ENCODE measurements at places on chromosomes 4 and X.

DNA sequence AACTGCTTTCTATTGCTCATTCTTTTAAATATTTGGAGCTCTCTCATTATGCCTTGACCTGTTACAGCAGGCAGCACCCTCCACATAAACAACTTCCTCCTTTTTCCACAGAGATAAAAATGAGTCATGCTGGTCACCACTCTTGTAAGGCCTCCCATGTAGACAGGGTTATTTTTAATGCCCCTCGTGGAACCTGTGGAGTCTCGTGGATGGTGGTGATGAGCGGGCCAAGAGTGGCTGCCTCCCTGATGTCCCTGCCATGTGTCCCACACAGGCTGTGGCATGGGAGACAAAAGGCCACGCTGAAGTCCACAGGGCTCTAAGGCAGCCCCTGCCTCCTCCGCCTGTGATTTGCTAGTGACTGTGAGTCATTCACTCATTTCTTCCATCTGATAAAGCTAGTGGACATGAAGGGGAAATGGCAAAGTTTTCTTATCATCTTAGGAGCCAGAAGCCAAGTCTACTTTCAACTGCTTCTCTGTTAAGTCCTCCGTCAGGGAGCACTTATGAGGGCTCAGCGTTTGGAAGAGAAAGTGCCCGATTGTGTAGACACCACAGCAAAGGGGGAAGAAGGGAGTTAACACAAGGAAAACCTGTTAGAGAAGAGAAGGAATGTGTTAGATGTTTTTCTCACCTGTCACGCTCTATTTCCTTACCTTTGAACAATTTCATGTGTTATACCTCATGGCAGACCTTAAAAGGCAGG, 121.6 kb upstream of the FAT1 start:
- no peak for DNase-seq

DNA sequence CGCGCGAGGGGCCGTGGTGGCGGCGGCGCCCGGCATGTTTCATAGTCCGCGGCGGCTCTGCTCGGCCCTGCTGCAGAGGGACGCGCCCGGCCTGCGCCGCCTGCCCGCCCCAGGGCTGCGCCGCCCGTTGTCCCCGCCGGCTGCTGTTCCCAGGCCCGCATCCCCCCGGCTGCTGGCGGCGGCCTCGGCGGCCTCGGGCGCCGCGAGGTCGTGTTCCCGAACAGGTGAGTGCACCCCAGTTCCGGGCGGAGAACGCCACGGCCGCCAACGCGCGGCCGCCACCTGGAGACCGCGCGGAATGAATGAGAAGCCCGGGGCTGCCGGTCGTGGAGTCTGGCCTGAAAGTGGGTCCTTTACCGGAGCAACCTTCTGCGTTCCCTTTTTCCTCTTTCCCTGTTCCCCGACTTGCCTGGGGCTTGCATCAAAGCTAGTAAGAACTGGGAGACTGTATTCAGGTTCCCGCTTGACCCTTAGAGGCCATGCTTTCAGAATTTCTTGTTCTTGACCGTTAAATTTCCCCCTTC, 429 bp downstream of the NOCT start:
- DNase-seq, result no peak

DNA sequence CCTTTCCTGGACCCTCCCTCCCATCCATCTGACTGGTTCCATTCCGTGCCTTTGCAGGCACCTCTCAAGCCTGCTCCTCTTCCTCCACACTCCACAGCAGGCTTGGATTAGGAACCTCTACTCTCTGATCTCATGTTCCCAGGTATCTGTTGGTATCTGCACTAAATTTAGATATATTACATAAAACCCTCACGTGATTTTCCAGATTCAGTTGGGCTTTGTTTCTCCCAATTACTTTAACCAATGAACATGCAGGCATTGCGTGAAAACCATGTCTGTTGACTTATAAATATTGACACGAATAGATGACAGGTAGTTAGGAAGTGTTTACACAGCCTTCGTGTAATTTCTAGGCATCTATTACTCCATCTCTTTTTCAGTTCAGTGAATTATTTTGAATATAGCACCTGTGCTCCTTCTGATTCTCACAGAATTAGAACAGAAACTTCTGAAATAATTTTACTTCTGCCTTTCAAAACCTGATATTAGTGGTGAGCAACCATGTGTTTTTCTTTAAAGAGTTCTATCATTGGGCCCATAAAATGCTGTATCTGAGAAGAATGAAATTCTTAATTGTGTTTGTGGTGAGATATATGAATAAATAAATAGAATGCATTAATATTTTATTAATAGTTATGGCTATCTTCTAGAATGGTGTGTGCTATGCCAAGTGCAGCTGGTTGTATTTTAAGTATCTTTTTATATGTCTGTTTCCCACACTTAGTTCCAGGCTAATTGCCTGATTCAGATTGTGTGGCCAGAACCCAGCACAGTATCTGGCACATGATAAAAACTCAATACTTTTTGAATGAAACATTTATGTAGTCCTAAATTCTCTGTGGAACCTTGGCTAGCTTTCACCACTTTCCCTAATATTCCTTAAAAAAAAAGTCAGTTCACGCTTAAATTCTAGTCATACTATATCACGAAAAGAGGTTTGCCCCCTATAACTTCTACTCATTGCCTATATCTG, 304.8 kb downstream of the QDPR start:
- no peak for DNase-seq

- DNase-seq, result no peak
These were observed 24.8 kb downstream of the CPE start for GRCh38 chr4:165403637-165404036.

- peak; percentile 68 for DNase-seq
These were observed 239.4 kb downstream of the LDB2 start for GRCh38 chr4:16659079-16659478.

GRCh38 chrX:39823854-39824253, 273.9 kb downstream of the BCOR start:
- no peak for DNase-seq

- DNase-seq, result no peak
These were observed 94.3 kb upstream of the DCLK2 start for GRCh38 chr4:149983931-149984330.

DNA sequence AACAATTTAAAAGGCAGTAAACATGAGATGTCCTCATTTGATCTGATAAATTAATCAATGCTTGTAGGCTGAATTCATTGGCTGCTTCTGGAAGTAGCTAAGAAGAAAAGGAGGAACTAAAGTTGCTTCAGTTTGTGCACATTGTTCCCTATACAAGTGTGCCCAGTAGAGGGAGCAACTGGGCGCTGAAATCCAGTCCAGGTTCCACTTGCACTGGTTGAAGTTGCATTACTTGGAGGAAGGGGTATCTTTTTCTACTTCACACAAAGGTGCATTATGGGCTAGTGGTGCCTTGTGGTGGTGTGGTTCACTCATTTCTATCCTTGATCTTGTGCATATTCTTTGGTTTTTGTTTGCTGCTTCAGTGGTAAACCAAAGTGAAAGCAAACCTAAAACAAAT, 67.9 kb upstream of the SOX3 start:
- no peak for DNase-seq

DNA sequence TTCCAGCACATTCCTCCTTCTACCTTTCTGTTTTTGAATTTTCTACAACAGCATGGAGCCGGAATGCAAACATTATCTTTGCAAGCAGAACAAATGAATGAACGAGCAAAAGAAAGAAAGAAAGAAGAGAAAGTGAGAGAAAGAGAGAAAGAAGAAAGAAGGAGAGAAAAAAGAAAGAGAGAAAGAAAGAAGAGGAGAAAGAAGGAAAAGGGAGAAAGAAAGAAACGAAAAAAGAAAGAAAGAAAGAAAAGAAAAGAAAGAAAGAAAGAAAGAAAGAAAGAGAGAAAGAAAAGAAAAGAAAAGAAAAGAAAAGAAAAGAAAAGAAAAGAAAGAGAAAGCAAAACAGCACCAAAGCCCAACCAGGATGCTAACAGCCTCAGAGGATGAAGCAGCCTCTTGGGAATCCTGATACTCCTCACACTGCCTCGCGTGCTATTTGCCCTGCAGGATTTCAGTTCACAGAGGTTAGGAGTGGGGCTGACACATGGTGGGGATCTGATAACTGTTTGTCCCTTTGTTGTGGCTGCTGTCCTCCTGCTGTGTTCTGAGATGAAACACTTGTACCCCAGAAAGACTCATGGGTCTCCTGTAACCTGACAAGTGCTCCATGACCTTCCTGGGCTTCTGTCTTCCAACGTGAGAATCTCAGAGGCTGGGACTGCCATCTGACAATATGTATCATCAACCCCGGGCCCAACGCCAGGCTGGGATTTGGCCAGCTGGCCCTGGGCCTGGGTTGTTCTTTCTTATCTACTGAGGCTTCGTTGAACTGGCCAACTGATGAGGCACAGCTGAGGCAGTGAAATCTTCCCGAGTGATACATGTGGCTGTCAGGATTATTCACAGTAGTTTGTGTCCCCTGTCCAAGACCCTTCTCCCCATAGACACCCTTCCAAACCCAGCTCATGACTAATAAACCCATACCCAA, 61.0 kb downstream of the SEPSECS start:
- DNase-seq, result peak; percentile 82

- DNase-seq, result no peak
These were observed 301.0 kb downstream of the LDB2 start for GRCh38 chr4:16597443-16597842.

DNA sequence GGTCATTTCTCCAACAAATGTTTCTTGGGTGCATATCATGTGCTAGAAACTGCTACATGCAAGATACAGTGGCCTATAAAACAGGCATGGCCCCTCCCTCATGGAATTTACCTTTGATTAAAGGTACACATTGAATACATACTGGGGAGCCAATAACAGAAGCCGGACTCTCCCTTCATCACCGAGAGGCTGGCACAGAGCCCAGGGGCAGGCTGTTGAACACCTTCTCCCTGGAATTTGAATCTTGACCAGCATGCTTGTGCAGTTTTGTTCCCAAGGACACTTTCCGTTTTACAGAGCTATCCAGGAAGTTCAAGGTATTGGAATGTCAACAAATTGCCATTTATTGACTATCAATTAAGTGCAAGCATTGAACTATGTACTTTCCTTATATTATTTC, 33.2 kb downstream of the PPARGC1A start:
- DNase-seq, result no peak
